ENCODE measurements at places on chromosomes 1 and 21.

DNA sequence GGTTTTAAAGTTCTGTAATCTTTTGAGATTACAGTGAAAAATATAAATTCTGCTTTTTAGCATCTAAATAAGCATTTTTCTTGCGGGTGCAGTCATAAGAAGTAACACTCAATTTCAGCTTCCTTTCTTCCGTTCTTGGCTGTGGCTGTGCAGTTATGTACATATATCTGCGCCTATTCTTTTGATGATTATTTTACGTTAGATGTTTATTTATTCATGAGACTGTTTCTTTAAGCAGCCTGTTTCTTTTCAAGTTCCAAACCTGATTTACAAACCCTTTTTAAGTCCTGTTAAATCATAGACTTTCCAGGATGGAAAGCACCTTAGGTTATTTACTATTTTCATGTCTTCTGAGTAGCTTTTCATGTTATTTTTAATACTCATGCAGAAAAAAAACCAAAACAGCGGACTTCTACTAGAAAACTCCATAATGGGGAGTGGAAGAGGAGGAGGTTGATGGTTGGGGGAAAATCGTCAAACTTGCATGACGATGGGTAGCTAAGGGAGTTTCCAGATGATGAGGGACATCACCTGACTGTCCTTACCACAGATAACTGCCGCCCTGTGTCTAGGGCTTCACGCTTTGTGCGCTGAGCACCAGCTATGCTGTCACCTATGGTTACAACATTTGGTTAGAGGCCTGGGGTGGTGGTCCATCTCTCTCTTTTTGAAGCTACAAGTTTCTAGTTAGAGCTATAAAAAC is 2.6 kb downstream of the PRDM2 start:
- peak; percentile 82 for DNase-seq

GRCh38 chr1:179817056-179817455 is 60.5 kb downstream of the TOR1AIP2 start:
- no peak for DNase-seq

GRCh38 chr21:45540601-45540970 is 1.7 kb downstream of the SLC19A1 start:
- DNase-seq = no peak

- DNase-seq = no peak
These were observed 27.0 kb downstream of the C2CD2 start for GRCh38 chr21:41926807-41927171.

DNA sequence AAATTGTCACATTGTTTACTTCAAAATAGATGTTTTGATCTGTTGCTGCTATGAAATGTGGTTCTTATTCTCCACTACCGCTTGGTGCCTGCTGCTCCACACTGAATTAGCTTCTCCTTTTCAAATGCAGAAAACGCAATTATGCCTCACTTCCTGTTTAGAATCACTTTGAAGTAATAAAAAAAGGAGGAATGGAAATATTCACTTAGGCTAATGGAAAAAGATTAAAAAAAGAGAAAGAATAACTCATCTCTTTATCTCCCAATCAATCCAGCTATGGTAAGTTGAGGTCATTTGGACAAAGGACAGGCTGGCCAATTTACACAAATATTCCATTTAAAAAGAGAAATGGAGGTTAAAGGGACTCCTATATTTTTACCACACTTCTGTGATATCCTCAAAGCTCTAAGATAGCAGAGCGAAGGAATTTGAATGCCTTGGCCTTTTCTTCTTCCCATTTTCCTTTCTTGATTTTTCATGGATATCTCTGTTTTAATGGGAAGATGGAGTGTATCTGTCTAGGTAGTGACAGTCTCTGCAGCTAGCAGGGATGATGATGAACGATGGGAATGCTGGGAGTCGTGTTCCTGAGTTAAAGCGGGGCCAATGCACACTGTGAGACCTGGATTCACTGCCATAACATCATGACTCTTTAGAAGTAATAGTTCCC is 35.7 kb downstream of the RGS5 start:
- DNase-seq = no peak

- DNase-seq = no peak
These were observed 408 bp downstream of the LMO4 start for GRCh38 chr1:87329051-87329525.

GRCh38 chr1:32761253-32761877 is 55.8 kb downstream of the YARS1 start:
- no peak for DNase-seq

- no peak for DNase-seq
These were observed 768 bp downstream of the EDARADD start for GRCh38 chr1:236394879-236395229.

DNA sequence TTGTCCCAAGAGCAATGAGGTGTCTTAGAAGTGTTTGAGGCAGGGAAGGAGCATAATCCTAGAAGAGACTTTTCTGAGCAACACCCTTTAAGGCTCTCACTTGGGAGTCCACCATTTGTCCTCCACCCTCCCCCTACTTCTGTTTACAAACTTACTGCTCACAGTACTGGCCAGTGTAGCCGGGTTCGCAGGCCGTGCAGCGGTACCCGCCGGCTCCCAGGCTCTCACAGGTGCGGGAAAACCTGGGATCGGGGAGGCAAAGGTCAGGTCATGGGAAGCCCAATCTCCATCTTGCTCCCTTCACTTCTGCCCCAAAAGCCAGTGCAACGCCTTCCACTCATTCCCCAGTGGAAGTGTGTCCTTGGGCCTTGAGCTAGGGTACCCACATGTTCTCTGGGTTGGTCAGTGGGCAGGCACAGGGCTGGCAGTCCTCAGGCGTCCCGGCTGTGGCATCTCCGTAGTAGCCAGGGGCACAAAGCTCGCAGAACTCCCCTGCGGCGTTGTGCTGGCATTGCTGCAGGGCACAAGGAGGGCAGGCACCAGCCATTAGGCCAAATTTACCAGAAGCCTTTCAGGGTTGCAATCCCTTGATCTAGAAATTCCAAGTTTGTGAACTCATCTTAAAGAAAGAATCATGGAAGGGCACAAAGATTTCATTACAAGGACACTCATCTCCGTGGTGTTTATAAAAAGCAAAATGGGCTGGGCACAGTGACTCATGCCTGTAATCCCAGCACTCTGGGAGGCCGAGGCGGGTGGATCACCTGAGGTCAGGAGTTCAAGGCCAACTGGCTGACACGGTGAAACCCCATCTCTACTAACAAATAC is 49.8 kb downstream of the LDLRAD2 start:
- no peak for DNase-seq

DNA sequence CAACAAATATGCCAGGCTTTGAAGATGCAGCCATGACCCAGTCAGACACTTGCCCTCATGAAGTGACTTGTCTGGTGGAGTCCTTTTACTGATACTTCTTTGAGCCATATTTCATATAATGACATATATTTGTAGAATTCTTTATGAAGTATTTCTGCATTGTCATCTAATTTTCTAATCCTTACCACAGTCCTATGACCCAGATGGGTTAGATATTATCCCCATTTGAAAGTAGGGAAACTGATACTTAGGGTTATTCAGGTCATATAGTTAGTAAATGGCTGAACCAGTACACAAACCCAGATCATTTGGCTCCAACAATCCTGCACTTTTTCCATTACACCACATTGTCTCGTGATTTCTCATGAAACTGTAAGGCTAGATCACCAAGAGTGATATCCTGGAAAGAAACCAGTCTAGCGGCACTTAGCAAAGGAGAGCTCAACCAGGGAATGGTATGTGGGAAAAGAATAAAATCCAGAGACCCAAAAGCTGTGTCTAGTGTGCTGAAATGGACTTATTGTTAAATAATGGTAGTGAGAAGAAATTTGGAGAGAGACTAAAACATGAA is 49.6 kb downstream of the ZFYVE9 start:
- no peak for DNase-seq

DNA sequence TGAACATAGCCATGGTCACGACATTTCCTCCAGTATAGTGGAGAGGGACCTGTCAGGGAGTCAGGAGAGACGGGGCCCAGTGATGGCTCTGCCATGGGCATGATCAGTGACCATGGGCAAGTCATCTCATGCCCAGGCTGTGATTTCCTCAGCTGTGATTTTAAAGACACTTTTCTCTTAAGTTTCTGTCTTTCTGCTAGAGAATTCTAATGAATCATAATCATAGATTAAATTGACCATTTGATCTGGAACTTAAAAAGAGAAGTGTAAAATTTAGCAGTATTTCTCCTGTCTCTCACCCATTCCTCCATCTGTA is 112.7 kb downstream of the USP25 start:
- DNase-seq = no peak

DNA sequence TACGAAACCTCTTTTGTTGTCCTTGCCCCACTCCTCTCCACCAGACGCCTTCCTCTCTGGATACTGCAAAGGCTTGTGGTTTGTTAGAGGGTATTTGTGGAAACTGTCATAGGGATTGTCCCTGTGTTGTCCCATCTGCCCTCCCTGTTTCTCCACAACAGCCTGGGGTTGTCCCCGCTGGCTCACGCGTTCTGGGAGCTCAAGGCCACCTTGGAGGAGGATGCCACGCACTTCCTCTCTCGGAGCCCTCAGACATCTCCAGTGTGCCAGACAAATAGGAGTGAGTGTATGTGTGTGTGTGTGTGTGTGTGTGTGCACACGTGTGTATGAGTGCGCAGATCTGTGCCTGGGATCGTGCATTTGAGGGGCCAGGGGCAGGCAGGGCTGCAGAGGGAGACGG is 37.6 kb upstream of the IL19 start:
- no peak for DNase-seq

GRCh38 chr1:201640624-201641023 is 101.7 kb downstream of the NAV1 start:
- DNase-seq = no peak

GRCh38 chr21:32380940-32381339 is 11.9 kb downstream of the URB1 start:
- no peak for DNase-seq

DNA sequence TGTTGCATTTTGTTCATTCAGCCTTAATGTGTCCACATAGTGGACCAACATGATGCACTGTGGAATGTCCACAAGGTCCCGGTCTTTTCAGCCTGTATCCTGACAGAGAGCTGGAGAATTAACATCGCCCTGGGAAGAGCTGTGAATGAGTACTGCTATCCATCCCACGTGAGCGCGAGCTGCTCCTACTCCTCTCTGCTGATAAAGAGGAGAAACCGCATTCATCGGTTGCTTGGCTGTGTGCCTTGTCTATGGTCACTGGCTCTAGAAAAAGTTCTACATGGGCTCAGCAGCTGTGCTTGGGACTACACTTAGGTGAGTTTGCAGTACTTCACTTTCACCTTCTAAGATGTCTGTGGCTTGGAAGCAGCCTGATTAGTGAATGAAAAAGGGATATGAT is 31.1 kb upstream of the IGSF5 start:
- DNase-seq = no peak

DNA sequence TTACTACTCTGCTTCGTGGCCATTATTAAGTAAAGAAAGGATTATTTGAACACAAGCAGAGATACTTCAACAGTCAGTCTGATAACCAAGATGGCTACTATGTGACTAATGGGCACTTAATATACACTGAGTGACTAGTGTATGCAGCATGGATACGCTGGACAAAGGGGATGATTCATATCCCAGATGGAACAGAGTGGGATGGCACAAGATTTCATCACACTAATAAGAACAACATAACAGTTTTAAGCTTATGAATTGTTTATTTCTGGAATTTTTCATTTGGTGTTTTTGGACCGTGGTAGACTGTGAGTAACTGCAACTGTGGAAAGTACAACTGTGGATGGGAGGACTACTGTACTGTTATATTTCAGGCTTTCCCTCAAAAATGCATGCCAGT is 9.4 kb downstream of the ZCCHC17 start:
- DNase-seq = no peak

DNA sequence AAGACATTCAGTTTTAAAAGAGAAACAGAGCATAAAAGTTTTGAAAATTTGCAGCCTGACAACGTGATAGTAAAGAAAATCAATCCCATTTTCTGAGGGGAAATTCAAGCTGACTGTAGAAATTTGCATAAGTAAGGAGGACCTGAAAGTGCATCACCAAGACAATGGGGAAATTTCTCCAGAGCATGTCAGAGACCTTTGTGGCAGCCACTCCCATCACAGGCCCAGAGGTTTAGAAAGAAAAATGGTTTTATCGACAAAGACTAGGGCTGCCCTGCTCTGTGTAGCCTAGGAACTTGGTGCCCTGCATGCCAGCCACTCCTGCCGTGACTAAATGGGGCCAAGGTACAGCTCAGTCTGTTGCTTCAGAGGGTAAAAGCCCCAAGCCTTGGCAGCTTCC is 1640.2 kb upstream of the PRMT6 start:
- DNase-seq = no peak

- DNase-seq = no peak
These were observed 7.0 kb upstream of the AJAP1 start for GRCh38 chr1:4647391-4647790.

DNA sequence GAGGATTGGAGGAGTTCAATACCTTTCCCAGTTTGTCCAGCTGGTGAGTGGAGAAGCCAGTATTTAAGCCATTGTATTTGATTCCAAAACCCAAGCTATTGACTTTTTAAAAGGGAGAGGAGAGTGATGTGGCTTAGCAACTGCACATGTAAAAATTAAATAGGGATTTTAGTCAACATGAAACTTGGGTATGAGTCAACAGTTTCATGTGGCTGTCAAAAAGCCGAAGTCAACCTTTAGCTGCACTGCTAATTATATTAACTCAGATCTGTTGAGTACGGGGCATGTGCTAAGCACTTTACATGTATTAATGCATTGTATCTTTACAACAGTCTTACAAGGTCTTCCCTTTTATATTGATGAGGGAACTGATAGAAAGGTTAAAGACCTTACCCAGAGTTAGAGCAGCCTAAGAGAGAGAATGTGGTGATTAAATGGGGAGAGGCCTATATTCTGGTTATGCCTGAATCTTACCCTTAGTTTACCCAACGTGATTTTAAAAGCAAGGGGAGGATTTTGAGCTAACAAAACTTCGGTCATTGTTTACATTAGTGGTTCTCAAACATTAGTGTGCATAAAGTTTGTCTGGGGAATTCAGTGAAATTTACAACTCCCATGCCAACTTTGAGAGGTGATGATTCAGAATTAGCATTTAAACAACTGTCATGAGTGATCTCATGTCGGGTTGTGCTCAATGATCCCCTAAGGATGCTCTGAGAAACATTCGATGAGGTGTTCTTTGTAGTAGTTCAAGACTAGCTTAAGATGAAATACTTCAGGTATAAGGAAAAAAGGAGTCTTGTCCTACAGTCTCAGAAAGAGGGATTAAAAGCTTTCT is 6.9 kb upstream of the SLC35F3 start:
- peak; percentile 41 for DNase-seq

DNA sequence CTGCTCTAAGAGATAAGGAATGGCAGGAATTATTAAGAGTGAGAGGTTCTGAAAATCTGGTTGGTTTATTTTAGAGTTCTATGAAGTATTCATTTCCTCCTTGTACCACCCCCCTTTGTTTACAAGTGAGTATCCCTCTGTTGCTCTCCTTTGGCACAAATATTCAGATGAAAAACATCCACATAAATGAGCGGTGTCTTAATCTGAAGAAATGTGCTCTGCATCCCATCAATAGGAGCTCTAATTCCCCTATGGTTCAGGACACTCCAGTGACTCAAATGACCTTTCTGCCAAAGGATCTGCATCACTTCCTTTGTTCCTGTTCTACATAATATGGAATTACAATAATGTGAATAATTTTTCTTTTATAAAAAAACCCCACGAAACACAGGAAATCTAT is 16.6 kb downstream of the DDAH1 start:
- DNase-seq = no peak

GRCh38 chr1:171807556-171807955 is 26.1 kb downstream of the METTL13 start:
- no peak for DNase-seq
